GM18507 (cell line): ENCODE measurements at places on chromosomes 1 and 21.

- no peak for DNase-seq
Measured at GRCh38 chr1:14403961-14404645, 194.4 kb upstream of the KAZN start.

GRCh38 chr1:91757763-91758460 lies 128.0 kb downstream of the TGFBR3 start:
- DNase-seq = no peak

- DNase-seq = no peak
Measured at GRCh38 chr1:176241385-176242015, 34.4 kb upstream of the COP1 start.

- no peak for DNase-seq
Measured at GRCh38 chr1:36693161-36693525, 210.4 kb upstream of the CSF3R start.

- no peak for DNase-seq
Measured at GRCh38 chr1:11594222-11594621, 60.0 kb downstream of the FBXO2 start.

DNA sequence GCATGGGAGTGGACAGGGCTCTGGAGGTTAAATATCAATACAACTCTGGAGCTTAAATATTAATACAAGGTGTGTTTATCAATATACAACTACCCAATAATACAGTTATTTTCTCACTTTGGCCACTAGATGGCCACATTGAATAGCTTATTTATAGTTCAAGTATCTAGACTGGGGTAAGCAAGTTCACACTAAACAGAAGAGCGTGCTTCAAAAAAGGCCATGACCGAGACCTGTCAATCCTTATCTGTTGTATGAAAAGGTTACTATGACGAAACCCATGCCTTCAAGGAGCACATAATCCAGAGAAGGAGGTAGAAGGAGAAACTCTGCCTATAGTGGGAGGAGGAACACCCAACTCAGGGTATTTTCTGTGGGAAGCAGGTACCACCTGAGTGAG lies 29.1 kb downstream of the CHML start:
- DNase-seq = peak; percentile 30

- DNase-seq = no peak
Measured at GRCh38 chr1:201707656-201708055, 121.3 kb upstream of the IPO9 start.

DNA sequence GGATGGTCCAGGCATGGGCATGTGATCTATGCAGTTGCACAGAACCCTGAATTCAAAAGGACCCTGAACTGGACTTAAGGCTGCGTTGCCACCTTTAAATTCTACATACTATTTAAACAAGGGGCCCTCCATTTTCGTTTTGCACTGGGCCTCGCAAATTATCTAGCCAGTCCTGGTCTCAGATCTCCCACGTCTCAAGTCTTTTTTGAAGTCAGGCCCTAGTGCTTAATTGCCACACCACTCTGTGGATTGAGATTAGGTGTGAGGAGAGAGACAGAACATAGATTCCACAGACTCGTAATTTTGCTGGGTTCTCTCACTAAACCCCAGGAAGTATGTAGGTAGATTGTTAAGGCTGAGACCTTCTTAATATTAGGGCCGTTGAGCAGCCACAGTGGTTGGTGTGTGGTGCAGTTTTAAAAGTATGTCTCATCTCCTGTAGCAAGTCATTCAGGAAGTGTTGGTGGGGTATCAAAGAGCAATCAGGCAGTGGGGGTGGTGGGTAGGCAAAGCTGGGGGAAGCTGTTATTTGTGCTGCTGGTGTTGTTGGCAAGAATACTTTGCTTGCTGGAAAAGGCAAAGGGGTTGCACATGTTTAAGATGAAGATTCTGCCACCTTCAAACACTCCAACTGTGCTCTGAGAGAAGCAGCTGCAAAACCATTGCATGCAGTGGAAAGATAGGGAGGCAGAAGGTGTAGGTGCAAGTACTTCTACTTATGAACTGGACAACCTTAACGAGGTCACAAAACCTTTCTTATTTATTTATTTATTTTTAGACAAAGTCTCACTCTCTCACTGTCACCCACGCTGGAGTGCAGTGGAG lies 11.2 kb downstream of the CD84 start:
- DNase-seq = no peak

DNA sequence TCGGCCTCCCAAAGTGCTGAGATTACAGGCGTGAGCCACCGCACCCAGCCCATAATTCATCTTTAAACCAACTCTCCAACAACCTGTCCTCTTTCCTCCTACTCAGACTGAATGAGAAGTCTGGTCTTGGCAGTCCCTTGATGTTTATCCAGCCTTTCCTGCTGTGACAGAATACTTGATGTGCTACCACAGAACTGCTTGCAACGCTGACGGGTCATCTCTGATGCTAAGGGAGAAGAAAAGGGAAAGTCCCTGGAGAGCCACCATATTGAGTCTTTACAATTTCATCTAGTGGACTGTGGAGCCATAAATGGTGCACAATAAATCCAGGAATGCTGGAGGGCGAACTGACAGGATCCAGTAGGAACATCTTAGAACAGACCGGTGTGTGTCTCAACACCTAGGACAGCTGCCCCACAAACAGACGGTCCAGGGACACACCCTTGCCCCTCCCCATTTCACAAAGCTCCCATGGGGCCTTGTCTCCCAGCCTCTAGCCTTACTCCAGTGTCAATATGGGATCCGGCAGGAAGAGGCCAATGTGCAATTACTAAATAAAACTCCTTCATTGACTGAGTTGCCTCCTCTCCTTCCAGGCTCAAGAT lies 30.7 kb downstream of the JAK1 start:
- DNase-seq = no peak

DNA sequence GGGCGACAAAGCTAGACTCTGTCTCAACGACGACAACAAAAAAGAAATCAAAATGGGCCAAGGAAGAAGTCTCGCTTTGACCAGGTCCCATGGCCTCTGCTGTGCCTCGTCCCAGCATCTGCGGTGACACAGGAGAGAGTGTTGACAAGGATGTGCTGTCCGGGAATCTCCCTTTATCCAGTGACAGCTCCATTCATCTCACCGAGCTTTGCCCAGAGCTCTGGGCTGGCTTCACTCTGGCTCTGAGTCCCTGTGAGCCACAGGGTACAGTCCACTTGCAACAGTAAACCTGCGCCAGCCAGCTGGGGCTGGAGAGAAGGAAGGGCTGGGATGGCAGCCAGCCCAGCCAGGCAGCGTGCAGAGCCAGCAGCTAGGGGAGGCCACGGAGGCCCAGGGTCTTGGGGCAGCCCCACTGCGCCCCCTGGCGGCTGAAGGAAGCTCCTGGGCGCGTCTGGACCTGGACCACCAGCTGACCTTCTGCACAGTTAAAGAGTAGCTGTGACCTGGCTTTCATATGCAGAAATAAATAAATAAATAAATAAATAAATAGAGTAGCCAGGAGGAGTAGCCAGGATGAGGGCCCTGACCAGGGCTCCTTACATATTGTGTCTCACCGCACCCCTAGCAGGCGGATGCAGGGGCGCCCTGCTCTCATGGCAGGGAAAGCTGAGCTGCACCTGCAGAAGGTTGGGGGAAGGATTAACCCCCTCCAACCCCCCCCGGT lies 29.7 kb downstream of the ENO1 start:
- peak; percentile 75 for DNase-seq

GRCh38 chr1:8307628-8308027 lies 10.3 kb upstream of the SLC45A1 start:
- no peak for DNase-seq

DNA sequence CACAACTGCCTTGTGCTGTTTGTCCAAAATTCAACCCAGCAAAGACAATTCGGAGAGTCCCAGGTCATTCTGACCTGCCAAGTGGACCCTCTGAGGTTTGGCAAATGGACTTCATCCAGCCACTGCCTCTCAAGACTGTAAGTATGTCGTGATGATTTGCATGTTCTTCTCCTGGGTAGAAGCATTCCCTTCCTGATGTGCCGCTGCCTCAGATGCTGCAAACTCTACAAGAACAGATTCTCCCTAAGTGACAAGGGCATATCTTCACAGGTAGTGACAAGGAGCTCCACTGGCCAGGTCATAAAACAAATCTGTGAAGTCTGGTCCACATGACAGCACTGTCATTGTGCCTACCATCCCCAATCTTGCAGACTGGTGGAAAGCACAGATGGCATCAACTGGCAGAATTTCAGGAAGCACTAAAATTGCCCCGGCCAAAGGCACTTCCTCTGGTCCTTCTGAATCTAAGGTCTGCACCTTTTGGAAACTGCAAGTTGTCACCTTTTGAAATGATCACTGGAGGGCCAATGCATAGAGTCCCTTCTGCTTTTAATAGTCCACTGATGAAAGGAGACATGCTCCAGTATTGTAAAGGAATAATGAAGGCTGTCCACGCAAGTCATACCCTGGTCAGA lies 27.4 kb downstream of the POFUT2 start:
- no peak for DNase-seq

DNA sequence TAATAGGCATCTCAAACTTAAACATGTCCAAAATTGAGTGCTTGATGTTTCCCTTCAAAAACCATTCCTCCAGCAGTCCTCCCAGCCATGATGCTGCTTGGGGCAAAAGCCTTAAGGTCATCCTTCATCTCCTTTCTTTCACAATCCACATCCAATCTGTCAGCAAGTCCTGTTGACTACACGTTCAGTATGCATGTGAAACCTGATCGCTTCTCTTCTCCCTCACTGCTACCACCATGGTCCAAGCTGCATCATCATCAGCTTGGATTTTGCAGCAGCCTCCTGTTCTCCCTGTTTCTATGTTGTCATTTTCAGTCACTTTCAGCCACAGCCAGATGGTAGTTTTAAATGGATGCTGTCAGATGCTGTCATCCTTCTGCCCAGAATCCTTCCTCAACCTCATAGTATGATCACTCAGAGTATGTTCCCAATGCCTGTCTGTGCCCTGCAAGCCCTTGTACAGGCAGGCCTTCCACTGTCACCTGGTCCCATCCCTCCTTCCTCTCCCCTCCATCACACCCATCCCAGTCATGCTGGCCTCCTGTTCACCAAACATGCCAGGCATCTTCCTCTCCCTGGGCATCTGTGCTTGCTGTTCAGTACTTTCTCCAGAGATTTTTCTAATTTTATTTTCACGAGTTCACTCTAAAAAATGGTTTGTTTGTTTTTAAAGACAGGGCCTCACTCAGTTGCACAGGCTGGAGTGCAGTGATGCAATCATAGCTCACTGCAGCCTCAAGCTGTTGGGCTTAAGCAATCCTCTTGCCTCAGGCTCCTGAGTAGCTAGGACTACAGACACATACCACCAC lies 66.0 kb downstream of the SYDE2 start:
- DNase-seq = no peak

- DNase-seq = no peak
Measured at GRCh38 chr1:236576004-236576403, 28.3 kb downstream of the HEATR1 start.

DNA sequence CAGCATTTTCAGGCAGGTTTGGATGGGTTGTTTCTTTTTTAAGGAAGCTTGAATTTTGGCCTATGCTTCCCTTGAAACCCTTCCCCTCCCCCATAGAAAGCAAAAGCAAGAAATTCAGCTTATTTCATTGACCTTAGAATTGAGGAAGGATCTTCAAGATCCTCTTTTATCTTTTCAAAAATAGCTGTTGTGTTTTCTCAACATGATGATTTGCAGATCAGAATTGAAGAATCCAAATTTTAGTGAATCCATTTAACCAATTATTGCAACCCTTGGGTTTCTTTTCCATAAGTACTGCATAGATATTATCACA lies 73.7 kb downstream of the LRRC8C start:
- no peak for DNase-seq

DNA sequence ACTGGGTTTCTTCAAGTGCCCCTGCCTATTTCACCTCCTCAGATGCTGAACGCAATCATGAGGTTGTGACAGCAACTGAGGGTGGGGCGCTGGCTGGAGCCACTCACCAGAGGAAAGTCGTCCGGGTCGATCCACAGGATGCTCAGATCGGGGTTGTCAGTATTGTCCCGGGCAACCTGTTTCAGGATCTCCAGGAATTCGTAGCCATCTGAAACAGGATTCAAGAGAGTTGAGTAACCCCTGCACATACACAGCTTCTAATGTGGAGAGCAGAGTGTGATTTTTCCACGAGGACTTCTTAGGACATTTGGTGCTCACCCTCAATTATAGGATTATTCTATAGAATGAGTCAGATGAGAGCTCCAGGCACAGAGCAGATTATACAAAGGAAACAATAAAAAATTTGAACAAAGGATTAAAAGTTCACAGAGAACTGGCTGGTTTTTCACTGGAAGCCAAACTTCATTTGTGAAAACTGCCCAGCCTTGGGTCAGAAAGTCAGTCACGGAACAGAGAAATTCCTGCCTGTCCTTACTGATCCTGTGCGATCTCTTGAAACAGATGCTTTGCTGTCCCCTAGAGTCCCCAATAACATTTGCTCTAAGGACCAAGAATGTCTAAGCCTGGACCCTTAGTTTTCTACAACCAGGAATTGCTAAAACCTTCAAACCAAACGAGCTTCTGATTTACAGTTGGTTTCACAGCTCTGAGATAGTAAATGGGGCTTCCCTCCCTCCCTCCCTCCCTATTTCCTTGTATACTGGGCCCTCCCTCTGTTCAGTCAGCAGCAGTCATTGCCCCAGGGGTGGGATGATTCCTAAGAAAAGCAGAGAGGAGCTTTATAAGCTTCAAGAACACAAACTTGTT lies 63.2 kb downstream of the CASQ2 start:
- DNase-seq = no peak

- DNase-seq = no peak
Measured at GRCh38 chr21:42112857-42113256, 41.7 kb downstream of the UMODL1 start.

GRCh38 chr1:55369474-55369873 lies 154.3 kb upstream of the USP24 start:
- DNase-seq = no peak

- DNase-seq = no peak
Measured at GRCh38 chr1:59025898-59026426, 242.1 kb upstream of the JUN start.

GRCh38 chr1:85453640-85454194 lies 11.2 kb downstream of the DDAH1 start:
- DNase-seq = no peak

- no peak for DNase-seq
Measured at GRCh38 chr1:46682064-46682463, 10.4 kb downstream of the TEX38 start.

DNA sequence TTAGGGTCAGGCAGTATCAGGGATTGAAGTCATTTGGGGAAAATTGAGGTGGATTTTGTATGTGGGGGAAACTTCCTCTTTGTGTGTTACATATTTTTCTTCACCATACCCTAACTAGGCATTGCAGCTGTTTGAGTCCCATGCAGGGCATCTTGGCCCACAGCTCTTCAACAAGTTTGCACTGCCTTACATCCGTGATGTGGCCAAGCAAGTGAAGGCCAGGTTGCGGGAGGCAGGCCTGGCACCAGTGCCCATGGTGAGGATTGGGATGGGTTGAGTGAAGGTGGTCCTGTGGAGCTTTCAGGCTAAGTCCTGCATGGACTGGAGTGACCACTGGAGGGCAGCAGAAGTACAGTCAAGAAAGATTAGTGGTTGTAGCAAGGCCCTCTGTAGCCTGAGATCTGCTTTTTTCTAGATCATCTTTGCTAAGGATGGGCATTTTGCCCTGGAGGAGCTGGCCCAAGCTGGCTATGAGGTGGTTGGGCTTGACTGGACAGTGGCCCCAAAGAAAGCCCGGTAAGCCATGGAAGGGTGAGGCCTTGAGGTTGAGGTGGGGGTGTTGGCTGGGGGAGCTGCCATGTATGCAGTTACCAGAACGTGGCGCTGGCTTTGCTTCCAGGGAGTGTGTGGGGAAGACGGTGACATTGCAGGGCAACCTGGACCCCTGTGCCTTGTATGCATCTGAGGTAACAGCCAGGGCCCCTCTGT lies 2.4 kb downstream of the UROD start:
- peak; percentile 57 for DNase-seq
